ENCODE measurements at places on chromosomes 6 and 20.

DNA sequence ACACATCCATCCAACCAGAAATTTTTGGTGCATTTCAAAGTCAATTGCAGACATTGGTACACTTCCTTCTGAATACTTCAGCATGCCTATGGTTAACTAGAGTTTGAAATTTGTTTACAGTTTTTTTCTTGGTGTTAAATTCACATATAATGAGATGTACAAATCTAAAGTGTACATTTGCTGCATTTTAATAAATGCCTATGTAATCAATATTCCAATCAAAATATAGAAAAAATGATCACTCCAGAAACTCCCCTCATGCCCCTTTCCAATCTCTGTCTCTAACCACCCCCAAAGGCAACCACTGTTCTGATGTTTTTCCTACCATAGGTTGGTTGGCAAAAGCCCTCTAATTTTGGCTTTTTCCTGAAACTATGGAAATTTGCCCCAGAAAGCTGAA, 7.6 kb upstream of the TGM6 start:
- DNase-seq = no peak

DNA sequence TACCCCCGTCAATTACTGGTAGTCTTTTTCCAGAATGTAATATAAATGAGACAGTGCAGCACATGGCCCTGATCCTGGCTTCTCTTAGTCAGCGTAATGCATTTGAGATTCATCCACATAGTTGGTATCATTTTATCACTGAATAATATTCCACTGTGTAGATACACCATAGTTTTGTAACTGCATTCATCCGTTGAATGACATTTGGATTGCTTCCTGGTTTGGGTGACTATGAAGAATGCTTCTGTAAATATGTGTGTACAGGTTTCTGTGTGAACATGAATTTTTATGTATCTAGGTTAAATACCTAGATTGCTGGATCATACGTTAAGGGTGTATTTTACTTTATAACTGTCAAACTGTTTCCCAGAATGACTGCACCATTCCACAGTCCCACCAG, 62.6 kb upstream of the STMND1 start:
- no peak for DNase-seq

GRCh38 chr6:811191-811590, 118.3 kb upstream of the EXOC2 start:
- DNase-seq = no peak

DNA sequence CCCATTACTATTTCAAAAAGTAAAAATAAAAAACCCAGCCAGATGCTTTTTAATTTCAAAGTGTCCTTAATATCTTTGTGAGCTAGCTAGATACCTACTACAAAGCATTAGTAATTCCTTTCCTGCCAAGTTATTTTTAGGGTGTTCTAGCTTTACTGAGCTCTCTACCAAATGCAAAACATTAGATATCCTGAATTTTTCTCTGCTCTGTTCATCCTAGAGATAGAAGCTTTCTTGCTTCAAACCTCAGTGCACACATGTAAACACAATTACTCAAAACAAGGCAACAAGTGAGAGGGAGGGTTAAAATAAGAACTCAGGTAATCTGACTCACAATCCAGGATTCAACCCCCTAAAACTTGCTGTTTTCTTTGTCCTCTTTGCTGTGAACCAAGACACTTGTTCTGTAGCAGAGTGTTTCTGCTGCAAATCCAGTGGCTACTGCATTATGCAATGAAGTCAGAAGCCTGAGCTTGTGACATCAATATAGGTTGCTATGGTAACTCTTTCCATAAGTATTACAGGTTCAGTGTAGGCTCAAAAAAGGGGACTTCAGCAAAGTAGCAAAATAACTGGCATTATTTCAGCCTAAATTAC, 72.6 kb upstream of the STXBP5 start:
- DNase-seq = no peak

- DNase-seq = peak; percentile 51
These were observed 1.5 kb downstream of the RBM38 start for GRCh38 chr20:57392512-57393271.

DNA sequence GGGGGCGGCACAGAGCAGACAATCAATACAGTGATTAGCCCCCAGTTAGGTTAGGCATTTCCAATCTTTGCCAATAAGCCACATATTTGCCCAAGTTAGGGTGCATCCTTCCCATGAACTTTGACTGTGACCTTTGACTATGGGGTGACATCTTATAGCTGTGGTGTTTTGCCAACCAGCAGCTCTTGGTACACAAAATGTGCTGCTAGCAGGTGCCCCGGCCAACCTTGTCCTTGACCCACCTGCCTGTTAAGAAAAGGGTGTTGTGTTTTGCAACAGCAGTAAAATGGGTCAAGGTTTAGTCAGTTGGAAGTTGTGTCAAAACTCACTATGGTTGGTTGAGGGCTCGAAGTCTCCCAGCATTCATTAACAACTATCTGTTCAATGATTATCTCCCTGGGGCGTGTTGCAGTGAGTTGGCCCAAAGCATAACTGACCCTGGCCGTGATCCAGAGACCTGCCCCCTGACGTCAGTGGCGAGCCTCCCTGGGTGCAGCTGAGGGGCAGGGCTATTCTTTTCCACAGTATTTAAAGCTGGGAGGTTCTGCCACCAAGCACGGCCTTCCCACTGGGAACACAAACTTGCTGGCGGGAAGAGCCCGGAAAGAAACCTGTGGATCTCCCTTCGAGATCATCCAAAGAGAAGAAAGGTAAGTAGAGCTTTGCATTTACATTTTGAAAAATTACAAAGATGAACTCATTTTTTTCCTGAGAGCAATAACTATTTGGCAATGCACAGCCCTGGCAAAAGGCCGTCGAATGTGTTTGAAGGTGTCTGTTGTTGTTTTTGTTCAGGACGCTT, at the start of gene PCK1:
Gene PCK1, plus strand, starts transcription at position 557 of the 802 bp plus-strand sequence. CDS start 302 bp downstream, outside the sequence.
- no peak for DNase-seq

DNA sequence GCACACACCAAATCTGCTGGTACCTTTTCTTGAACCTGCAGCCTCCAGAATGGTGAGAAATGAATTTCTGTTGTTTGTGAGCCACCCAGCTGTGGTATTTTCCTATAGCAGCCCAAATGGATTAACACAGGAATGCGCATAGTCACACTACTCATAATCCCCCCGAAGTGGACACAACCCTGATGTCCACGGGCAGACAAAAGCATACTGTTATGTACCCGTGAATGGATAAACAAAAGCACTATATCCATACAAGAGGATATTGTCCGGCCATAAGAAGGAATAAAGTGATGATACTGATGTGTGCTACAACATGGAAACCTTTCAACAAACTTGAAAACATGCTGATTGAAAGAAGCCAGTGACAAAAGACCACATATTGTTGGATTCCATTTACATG, 25.1 kb upstream of the RPP40 start:
- no peak for DNase-seq

GRCh38 chr6:53944091-53944490, 149.3 kb downstream of the LRRC1 start:
- no peak for DNase-seq

DNA sequence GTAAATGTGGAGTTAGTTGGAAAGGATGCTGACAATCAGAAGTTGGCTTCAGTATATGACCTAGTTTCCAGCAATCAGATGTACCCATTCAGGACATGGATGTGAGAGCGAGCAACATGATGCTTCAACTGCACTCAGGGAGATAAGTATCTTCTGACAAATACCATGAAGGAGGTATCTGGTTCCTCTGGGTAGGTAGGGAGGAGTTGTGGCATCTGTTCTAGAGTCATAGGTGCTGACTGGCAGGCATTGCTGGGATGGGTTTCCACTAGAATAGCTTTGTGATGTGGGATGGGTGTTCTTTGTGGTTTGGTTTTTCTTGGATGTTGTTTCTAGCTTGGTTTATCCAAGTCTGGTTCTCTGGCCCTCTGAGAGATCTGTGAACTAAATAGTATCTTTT, 3.9 kb upstream of the REV3L start:
- no peak for DNase-seq

GRCh38 chr6:37338745-37339255, 15.0 kb upstream of the RNF8 start:
- DNase-seq = no peak

GRCh38 chr6:27255866-27256265, 8.4 kb downstream of the PRSS16 start:
- DNase-seq = no peak
